ENCODE measurements at places on chromosomes 5 and 9. TPM values are rescaled to one million over a fixed set of nuclear protein-coding genes. Genes with fewer than 3 reads are reported as not detected.

The EQTN gene
- not detected for total RNA-seq

The MYO10 gene
- total RNA-seq = 3.8 TPM

The GTF3C4 gene
- total RNA-seq = 11.1 TPM

The LRRC70 gene
- 1.1 TPM for total RNA-seq

The SMAD5 gene
- total RNA-seq = 29.6 TPM

The ADAMTS16 gene
- total RNA-seq = not detected

The PLAC8L1 gene
- total RNA-seq = not detected

The CYLC2 gene
- not detected for total RNA-seq

The CFAP77 gene
- 1.5 TPM for total RNA-seq

The NUDT2 gene
- 16.4 TPM for total RNA-seq

The FCN2 gene
- total RNA-seq = not detected

The OR1Q1 gene
- total RNA-seq = not detected

The SPATA31C2 gene
- not detected for total RNA-seq

The SV2C gene
- 0.12 TPM for total RNA-seq

The KCNV2 gene
- not detected for total RNA-seq

The TIMD4 gene
- total RNA-seq = 0.45 TPM

The TSLP gene
- total RNA-seq = 1.3 TPM

The DIAPH1 gene
- total RNA-seq = 38.8 TPM

The GRM6 gene
- not detected for total RNA-seq

The GLIPR2 gene
- 7.6 TPM for total RNA-seq

The AK8 gene
- total RNA-seq = not detected

The SLC6A3 gene
- 0.29 TPM for total RNA-seq

The IFNA13 gene
- not detected for total RNA-seq

The FOXD4L5 gene
- not detected for total RNA-seq

The RACK1 gene
- 960 TPM for total RNA-seq

The SH3RF2 gene
- total RNA-seq = 201 TPM

The RELL2 gene
- 0.55 TPM for total RNA-seq

The DAB2IP gene
- total RNA-seq = 57.5 TPM

The ADAMTS2 gene
- total RNA-seq = 8.7 TPM

The FGD3 gene
- 1.5 TPM for total RNA-seq

The SNAPC4 gene
- total RNA-seq = 7.8 TPM

The RMRP gene
- 462 TPM for total RNA-seq

The LHX6 gene
- 7.0 TPM for total RNA-seq

The ABCA2 gene
- total RNA-seq = 26.9 TPM

The BTNL3 gene
- total RNA-seq = not detected

The ISCA1 gene
- total RNA-seq = 104 TPM

The P4HA2 gene
- total RNA-seq = 63.2 TPM

The COL5A1 gene
- 10.9 TPM for total RNA-seq

The ASPN gene
- total RNA-seq = 18.0 TPM

The S1PR3 gene
- total RNA-seq = 29.5 TPM
